ENCODE measurements at places on chromosomes 1 and 21. TPM values are rescaled to one million over a fixed set of nuclear protein-coding genes. Genes with fewer than 3 reads are reported as not detected.

Gene DNALI1
- polyA plus RNA-seq, result 4.6 TPM

Gene VAV3
- polyA plus RNA-seq, result 72.1 TPM

Gene NCF2
- 7.0 TPM for polyA plus RNA-seq

Gene KCNK2
- 0.60 TPM for polyA plus RNA-seq

Gene FAM43B
- polyA plus RNA-seq, result 0.23 TPM

Gene SLC2A5
- 1.8 TPM for polyA plus RNA-seq

Gene RGS8
- 0.04 TPM for polyA plus RNA-seq

Gene SNX7
- 46.7 TPM for polyA plus RNA-seq

Gene SYTL1
- 9.0 TPM for polyA plus RNA-seq

Gene NES
- polyA plus RNA-seq, result 6.9 TPM

Gene ASPM
- polyA plus RNA-seq, result 5.9 TPM

Gene OR2L8
- not detected for polyA plus RNA-seq
